ENCODE measurements at places on chromosomes 2 and 18.

- no peak for DNase-seq
Observed at GRCh38 chr2:155574941-155575340, 757.6 kb downstream of the NR4A2 start.

- DNase-seq: no peak
Observed at GRCh38 chr2:188588235-188588634, 296.6 kb downstream of the GULP1 start.

GRCh38 chr2:229124136-229124535 lies 147.0 kb downstream of the PID1 start:
- DNase-seq: no peak

GRCh38 chr18:76558881-76559667 lies 64.0 kb upstream of the ZNF516 start:
- no peak for DNase-seq

DNA sequence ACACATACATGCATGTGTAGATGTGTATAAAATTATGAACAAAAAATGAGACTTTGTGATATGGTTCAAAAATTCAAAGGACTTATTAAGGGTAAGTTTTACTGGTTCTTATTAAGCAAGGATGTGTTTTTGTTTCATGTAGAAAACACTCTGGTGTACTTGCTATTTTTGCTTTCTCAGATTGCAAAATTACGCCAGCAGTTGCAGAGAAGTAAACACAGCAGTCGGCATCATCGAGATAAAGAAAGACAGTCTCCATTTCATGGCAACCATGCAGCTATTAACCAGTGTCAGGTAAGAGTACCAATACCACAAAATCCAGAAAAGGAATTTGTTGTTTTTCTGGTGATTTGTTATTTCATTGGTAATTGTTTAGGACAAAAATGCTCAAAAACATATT lies 91.3 kb downstream of the FAM117B start:
- no peak for DNase-seq

- DNase-seq: no peak
Observed at GRCh38 chr18:66676699-66677098, 72.8 kb upstream of the CDH19 start.

DNA sequence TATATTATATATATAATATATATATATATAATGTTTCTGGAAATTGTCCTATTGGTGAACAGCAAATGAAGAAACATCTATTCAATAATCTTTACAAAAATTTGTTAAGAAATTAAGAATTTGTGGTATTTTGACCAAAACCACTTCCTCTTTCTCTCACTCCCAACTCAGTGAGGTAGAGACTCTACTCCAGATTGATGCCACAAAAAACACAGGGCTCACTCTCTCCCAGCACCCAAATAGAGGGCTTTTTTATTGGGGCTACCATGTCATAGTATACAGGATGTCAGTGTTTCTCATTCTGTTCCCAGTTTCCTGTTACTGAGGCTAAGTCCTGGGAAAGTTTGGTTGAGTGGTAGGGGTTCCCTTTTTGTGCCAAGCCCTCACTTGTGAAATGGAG lies 1155.4 kb downstream of the BCL11A start:
- no peak for DNase-seq

- no peak for DNase-seq
Observed at GRCh38 chr2:122112216-122113005, 357.0 kb downstream of the TSN start.

- no peak for DNase-seq
Observed at GRCh38 chr2:53793261-53793660, 6.4 kb downstream of the ERLEC1 start.

- DNase-seq: no peak
Observed at GRCh38 chr2:99775585-99775984, 285.8 kb upstream of the REV1 start.

DNA sequence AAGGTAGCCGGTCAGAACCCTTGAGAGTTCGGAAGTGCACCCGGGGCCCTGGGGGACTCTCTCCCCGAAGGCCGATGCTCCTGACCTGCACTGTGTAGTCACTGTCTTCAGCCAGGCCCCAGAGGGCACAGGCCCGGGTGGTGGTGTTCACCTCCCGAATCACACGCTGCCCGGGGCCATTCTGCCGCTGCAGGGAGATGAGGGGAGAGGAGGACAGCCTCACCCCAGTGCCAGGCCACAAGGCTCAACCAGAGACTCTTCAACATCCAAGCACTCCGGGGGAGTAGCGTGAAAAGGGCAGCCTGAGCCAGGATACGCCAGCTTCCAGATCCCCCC lies 1.1 kb downstream of the FNDC4 start:
- no peak for DNase-seq

DNA sequence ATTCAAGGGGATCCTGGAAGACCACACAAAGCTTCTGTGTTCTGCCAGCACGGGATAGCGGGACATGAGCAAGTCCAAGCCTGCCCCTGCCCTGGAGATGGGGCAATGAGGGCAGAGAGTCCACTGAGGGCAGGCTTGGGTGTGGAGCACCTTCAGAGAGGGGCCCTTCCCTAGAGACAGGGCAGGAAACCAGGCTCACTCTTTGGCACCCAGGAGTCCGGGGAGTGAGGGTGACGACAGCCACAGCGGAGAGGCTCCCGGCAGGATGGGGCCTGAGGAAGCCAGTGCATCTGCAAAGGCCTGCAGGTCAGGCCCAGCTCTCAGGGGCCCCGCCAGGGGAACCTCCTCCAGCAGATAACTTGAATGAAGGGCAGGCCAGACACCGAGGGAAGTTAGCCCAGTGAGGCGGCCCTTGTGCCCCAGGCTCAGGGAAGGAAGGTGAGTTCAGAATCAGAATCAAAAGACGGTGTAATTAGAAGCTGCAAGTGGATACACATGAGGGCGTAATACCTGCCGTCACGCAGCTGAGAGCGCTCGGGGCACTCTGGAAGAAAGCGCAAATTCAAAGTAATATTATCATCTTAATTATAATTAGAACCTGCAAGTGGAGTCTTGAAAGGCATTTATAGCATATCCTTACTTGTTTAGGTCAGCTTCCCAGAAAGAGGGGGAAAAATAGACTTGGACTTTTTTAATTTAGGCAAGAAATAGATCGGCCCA lies 142.6 kb upstream of the LGALSL start:
- no peak for DNase-seq

GRCh38 chr2:96494188-96494587 lies 11.0 kb downstream of the NEURL3 start:
- no peak for DNase-seq

DNA sequence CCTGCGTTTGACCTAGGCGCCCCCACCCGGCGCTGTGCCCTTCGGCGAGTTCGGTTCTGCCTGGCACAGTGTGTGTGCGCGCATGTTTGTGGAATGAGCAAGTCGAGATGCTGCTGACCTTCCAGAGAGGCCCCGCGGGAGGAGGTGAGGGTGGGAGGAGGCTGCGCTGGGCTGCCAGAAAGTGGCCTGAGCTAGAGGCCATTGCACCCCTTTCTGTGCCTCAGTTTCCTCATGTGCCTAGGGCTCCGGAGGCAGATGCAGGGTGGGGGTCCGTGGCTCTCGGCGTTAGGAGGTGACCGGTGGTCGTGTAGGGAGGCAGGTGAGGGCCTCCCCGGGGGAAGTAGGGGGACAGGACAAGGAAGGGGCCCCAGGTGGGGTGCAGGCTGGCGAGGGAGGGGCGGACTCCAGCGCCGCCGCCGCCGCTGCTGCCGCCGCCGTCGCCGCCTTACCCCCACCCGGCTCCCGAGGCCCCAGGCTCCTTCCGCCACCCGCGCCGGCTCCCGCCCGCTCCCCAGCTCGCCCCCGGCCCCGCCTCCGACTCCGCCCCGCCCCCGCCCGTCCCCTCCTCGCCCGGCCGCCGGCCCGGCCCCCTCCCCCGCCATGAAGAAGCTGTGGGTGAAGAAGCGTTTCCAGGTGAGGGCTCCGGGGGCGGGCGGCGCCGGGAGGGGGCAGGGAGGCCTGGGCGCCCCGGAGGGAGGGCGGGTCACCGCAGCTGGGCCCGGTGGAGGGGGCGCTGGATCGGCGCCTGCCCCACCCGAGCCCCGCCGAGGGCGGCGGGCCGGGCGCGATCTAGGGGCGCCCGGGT lies 7.0 kb downstream of the SPEG start:
- DNase-seq: no peak

- DNase-seq: no peak
Observed at GRCh38 chr18:34867520-34867919, 157.4 kb downstream of the DTNA start.

DNA sequence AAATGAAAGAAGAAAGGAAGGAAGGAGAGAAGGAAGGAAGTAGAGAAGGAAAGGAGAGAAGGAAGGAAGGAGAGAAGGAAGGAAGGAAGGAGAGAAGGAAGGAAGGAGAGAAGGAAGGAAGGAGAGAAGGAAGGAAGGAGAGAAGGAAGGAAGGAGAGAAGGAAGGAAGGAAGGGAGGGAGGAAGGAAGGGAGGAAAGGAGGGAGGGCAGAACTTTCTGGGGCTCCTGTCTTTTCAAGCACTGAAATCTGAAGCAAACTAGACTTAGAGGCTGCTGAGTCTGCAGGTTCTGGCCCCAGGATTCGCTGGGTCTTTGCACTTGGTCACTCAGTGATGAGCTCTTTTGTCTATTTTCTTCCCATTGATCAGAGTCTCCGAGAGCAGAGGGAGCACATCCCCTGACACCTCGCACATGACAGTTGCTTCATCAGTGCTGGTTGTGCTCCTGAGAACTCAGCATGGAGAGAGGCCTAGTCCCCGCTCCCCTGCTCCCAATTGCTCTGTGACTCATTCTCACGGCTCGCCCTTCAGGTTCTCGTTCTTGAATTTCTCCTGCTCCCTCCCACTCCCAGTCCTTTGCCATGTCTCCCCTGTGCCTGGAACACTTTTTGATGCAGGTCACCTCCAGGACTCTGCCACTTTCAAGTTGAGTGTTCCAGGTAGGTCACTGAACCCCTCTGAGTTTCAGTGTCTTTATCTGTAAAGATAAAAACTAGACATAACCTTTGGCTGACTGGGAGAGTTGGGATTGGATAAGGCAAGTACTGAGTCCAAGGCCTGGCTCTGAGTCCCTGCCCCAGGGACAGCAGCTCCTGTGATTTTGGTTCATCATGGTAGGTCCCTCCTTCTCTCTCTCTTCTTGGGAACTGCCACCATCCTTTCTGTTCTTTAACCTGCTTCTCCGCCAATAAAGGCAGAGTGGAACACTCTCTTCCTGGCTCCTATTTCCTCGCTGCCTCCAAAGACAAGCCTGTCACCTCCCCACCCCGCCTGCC lies 55.2 kb downstream of the TNP1 start:
- DNase-seq: no peak

DNA sequence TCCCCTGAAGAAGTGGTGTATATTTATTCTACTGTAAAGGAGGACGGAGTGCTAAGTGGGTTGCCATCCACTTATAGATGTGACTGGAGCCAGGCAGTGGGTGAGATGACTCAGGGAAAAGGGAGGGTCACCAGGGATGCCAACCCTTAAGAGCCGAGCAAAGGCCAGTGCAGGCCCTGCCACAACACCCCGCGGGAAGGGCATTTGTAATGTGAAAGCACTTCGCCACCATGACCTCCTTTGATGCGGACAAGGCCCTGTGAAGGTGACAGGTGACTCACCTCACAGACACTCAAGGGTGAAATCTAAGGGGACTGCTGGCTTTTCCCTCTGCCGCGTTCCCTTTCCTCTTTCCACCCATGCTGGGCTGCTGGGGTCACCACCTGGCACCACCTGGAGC lies 50.2 kb upstream of the MRPL33 start:
- DNase-seq: no peak

DNA sequence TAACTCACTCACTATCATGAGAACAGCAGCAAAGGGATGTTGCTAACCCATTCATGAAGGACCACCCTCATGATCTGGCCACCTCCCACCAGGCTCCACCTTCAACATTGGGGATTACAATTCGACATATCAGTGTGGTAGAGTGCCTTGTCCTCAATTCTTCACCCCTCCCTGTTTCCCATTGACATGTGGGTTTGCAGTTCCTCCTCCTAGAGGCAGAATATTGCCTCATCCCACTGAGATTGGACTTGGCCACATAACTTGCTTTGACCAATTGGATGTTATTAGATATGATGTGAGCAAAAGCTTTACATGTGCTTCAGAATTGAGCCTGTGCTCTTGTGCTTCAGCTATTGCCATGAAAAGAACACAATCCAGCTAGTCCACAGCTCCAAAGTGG lies 217.0 kb upstream of the CXCR4 start:
- no peak for DNase-seq

- DNase-seq: no peak
Observed at GRCh38 chr2:206515580-206515979, 72.2 kb downstream of the ADAM23 start.

DNA sequence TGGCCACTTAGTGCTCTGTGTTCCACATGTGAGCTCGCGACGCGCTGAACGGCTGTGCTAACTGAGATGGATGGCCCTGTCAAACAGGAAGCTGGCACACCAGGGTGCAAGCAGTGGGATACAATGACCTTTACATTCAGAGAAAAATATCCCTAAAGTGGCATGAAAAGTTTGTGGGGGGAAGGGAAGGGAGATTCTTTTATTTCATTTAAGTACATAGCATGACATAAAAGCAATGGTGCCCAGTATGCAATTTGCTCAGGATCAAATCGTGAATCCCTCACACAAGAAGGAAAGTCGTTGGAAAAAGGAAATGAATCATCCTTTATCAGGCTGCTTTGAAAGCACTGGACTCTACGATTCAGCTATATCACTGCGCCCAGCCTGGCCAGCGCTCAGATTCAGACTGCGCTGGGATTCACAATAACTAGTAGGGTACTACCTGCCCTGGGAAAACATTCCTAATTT lies 26.0 kb downstream of the SATB2 start:
- DNase-seq: no peak

DNA sequence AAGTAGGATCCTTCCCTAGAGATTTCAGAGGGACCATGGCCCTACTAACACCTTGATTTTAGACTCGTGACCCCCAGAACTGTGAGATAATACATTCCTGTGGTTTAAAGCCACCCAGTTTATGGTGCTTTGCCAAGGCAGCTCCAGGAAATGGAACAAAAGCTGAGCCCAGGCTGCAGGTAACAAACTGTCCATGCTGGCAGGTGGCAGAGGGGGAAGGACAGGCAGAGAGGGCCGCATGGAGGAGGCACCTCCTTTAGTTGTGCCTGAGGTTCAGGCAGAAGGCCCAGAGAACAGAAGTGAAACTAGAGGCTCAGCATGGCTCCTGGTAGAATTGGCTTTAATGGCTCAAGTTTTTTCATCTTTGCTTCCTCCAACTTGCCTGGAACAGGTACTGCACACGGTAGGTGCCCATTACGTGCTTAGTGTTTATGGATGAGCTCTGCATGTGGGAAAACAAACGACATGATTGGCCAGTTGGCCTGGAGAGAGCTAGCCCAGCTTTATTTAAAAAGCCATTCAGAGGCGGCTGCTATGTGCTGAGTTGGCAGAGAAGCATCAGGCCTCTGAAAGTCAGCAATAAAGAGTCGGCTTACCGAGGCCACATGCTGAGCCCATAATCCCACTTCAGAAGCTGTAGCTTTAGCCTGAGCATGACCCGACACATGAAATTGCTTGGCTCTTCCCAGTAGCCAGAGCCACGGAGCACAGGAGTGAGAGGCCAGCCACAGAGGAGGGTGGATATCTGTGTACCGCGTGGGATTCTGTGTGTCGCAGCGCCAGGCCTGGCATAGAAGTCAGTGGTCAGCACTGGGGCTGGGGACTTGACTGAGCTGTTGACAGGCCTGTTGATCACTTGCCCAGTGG lies 36.5 kb downstream of the HS1BP3 start:
- no peak for DNase-seq

- DNase-seq: no peak
Observed at GRCh38 chr2:148971547-148971946, 67.0 kb upstream of the LYPD6B start.

GRCh38 chr2:170222842-170223241 lies 44.9 kb downstream of the MYO3B start:
- DNase-seq: no peak

- DNase-seq: no peak
Observed at GRCh38 chr2:47239119-47239969, 84.2 kb upstream of the STPG4 start.
